ENCODE measurements at places on chromosomes 3 and 15.
A peak's percentile ranks its signal among the peaks of the same experiment; 100 is the strongest.

GRCh38 chr3:151708868-151709267 is 24.9 kb upstream of the AADACL2 start:
- H3K27ac ChIP-seq: no peak overlapping the region
- H3K27me3 ChIP-seq: no peaks in the 10 kb centered on the region
- no peaks in the 10 kb centered on the region for H3K4me1 ChIP-seq
- H3K36me3 ChIP-seq: no peaks in the 10 kb centered on the region
- DNase-seq: no peak

DNA sequence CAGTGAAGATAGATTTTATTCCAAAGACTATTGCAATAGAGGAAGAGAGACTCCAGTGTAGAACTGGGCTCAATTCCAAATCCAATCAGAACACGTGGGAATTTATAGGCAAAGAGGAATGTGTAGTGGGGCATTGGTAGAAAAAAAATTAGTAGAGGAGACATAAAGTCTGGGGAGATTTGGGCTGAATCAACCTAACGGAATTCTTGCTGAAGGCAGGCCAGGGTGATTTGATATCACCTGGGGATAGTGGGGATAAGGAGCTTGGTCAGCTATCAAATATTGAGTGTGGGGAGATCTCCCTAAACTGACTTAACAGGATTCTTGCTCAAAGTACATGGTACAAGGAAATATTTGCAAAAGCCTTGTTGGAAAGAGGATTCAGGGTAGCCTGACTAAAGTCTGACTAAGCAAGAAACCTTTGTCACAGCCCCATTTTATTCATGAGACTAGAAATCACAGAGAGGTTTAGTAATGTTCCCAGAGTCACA is 29.6 kb downstream of the SST start:
- H3K4me3 ChIP-seq: no peak overlapping the region
- H3K27me3 ChIP-seq: no peaks in the 10 kb centered on the region
- H3K27ac ChIP-seq: no peak overlapping the region
- H3K36me3 ChIP-seq: no peaks in the 10 kb centered on the region
- H3K4me1 ChIP-seq: no peaks in the 10 kb centered on the region
- DNase-seq: no peak

- H3K4me1 ChIP-seq: peaks cover 12% of the 10 kb centered on the region
- H3K27ac ChIP-seq: peak overlapping the region; percentile 92
- DNase-seq: peak; percentile 70
Measured at GRCh38 chr3:136862617-136863322, 762 bp downstream of the NCK1 start.

- no peak overlapping the region for H3K4me3 ChIP-seq
- no peaks in the 10 kb centered on the region for H3K27me3 ChIP-seq
- no peak for DNase-seq
- no peak overlapping the region for H3K27ac ChIP-seq
- H3K36me3 ChIP-seq: no peaks in the 10 kb centered on the region
Measured at GRCh38 chr3:54549607-54550220, 378.1 kb downstream of the LRTM1 start.

- H3K4me3 ChIP-seq: no peak overlapping the region
- no peak overlapping the region for H3K27ac ChIP-seq
- H3K4me1 ChIP-seq: no peaks in the 10 kb centered on the region
- H3K36me3 ChIP-seq: peaks cover 32% of the 10 kb centered on the region
- H3K27me3 ChIP-seq: no peaks in the 10 kb centered on the region
Measured at GRCh38 chr3:197278933-197279332, 19.5 kb downstream of the DLG1 start.

DNA sequence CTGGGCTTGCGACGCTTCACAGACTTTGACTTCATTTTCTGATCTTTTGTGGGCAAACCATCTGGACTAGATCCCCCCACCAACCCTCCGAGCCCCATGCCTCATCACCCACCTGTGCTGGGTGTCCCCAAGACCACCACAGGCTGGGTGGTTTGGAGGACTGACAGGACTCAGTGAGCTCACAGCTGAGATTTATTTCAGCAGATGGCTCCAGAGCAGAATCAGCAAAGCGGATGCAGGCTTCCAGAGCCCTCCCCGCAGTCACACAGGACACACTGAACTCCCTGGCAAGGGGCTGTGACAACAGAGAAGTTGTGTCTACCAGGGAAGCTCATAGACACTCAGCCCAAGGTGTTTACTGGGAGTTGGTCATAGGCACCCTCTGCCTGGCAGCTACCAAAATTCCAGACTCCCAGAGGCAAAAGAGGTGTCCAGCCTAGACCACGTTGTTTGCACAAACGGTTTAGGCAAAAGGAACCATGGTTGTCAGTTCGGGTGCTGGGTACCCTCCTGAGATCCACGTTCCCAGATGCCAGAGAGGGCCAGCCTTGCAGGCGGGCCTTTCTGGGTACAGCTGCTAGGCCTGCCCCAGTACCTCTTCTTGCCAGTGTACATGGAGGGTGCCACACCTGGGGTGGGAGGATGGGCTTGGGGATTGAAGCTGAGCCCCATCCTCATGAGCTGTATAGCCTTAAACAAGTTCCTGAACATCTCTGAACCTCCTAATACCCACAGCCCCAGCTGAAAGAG is 170.3 kb downstream of the NSMCE3 start:
- no peaks in the 10 kb centered on the region for H3K36me3 ChIP-seq
- H3K4me3 ChIP-seq: no peak overlapping the region
- H3K4me1 ChIP-seq: no peaks in the 10 kb centered on the region
- no peak overlapping the region for H3K27ac ChIP-seq
- DNase-seq: no peak

DNA sequence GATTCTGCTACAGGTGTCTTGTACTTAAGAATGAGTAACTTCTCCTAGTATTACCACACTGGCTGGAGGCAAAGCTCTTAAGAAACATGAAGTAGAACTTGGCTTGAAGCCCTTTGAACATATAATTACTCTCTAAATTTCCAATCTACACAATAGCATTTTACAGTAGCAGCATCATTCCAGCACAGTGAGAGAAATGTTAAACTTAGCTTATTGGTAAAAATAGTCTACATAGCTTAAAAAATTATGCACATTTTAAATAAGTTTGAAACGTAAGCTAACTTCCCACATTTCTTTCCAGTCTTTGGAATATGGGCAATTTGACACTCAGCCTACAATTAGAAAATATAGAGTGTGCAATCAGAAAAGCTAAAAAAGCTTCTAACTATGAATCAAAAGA is 32.8 kb upstream of the TOP2B start:
- no peaks in the 10 kb centered on the region for H3K27me3 ChIP-seq
- no peaks in the 10 kb centered on the region for H3K4me1 ChIP-seq
- no peak for DNase-seq
- H3K4me3 ChIP-seq: no peak overlapping the region
- no peaks in the 10 kb centered on the region for H3K36me3 ChIP-seq
- no peak overlapping the region for H3K27ac ChIP-seq

DNA sequence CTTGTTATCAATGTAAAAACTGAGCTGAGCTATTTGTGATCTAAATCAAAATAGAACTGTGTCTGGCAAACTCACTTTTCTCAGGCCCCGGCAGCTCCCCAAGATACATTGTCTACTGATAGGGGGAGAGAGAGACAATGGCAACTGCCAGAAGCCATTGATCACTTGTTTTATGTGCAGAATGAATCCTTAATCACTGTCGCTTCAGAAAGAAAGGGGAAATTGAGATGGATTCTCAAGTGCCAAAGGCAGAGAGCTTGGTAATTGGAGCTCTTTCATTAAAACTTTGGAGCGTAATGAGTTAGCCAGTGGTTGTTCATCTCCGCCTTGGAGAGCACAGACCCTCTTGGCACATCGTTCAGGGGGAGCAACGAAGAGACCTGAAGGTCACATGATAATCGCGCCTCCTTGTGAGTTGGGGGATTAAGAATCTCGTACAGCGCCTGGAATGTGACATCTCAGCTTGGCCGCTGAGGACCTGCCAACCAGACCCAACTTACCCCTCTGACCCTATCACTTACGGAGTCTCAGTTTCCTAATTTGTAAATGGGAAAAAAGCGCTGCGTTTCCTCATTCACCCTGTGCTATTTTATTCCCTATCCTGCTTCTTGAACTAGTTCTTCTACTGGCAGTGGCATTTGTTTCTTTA is 252.8 kb downstream of the VPS13C start:
- DNase-seq: no peak
- peaks cover 11% of the 10 kb centered on the region for H3K27me3 ChIP-seq
- H3K36me3 ChIP-seq: no peaks in the 10 kb centered on the region
- no peaks in the 10 kb centered on the region for H3K4me1 ChIP-seq

DNA sequence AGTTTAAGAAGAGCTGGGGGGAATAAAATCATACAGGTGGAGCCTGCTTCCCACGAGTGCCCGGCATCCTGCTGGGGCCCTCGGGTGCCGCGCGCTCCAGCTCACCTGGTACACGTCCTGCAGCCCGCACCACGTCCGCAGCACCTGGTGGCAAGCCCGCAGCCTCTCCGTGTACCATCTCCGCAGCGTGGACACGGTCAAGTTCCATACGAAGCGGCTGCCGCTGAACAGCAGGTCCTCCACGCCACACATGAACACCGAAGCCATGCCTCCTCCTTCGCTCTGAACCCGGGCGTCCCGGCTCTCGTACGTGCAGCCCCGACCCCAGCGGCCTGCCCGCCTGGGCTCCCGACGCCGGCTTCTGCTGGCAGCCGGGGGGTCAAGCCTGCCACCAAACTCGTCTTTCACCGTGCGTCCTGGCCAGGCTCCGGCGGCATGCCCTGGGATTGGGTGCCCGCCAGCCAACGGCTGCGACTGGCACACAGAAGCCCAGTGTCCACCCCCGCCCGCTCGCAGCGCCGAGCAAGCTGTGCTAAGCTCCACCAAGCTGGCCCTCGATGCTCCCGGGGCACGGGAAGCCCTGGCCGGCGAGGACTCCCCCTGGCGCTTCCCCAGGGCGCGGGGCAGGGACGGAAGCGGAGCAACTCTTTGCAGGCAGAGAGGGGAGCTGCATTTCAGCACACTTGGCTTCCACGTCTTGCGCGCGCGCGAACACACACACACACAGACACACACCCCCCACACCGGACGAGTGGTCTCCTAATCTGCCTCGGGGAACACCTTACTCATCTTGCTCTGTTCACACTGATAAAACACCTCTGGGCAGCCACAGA is at the start of gene FRMD4B:
TSS of gene FRMD4B (minus strand) at position 366 of the 833 bp plus-strand sequence. CDS start at position 267, 99 bp downstream.
- peaks cover 4% of the 10 kb centered on the region for H3K4me1 ChIP-seq
- peaks cover 6% of the 10 kb centered on the region for H3K27me3 ChIP-seq
- peak within 1 kb of the TSS; percentile 63 for H3K4me3 ChIP-seq
- peak within 1 kb of the TSS; percentile 41 for H3K27ac ChIP-seq

- H3K4me3 ChIP-seq: no peak overlapping the region
- DNase-seq: no peak
- H3K27ac ChIP-seq: no peak overlapping the region
Measured at GRCh38 chr3:59440285-59441028, 390.6 kb upstream of the CFAP20DC start.

DNA sequence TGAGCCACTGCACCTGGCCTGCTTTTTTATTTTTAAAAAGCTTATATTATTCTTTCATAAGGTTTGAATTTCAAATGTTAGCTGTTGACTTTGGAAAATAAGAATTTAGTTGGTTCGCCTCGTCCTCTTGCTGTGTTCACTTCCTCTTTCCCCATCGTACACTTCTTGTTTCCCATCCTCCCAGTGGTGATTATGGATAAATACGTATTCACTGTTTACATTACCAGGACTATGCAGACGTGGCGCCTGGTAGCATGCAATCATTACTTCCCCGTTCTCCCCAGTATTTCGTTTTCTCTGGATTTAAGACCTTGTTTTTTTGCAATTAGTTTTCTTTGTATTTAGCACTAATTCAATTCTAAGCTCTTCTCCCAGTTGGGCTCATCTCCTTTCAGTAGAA is 70.1 kb downstream of the LMLN start:
- H3K4me1 ChIP-seq: no peaks in the 10 kb centered on the region
- H3K27ac ChIP-seq: no peak overlapping the region
- no peaks in the 10 kb centered on the region for H3K27me3 ChIP-seq
- no peak for DNase-seq
- H3K36me3 ChIP-seq: peaks cover 8% of the 10 kb centered on the region
- H3K4me3 ChIP-seq: no peak overlapping the region

- no peaks in the 10 kb centered on the region for H3K36me3 ChIP-seq
- no peak overlapping the region for H3K27ac ChIP-seq
- no peaks in the 10 kb centered on the region for H3K27me3 ChIP-seq
- DNase-seq: no peak
- no peaks in the 10 kb centered on the region for H3K4me1 ChIP-seq
- no peak overlapping the region for H3K4me3 ChIP-seq
Measured at GRCh38 chr3:132964266-132964665, 73.9 kb upstream of the TMEM108 start.
